Right renal pelvis (tissue), 4 donors: ENCODE measurements at places on chromosomes 4 and X. TPM values are rescaled to one million over a fixed set of nuclear protein-coding genes. Genes with fewer than 3 reads are reported as not detected.

Gene PYURF
- polyA plus RNA-seq = 114 TPM

Gene KLB
- polyA plus RNA-seq = 0.17 TPM

Gene SOWAHB
- 6.3 TPM for polyA plus RNA-seq

Gene ZNF718
- 16.1 TPM for polyA plus RNA-seq

Gene REELD1
- polyA plus RNA-seq = 0.11 TPM

Gene MCF2
- polyA plus RNA-seq = 0.75 TPM

Gene ITIH6
- 0.19 TPM for polyA plus RNA-seq

Gene CLDN22
- polyA plus RNA-seq = 0.56 TPM

Gene FGD1
- polyA plus RNA-seq = 18.7 TPM

Gene TMEM47
- polyA plus RNA-seq = 47.2 TPM

Gene PDLIM3
- polyA plus RNA-seq = 4.2 TPM

Gene GPR143
- polyA plus RNA-seq = 14.6 TPM

- DNase-seq = no peak
Measured at GRCh38 chr4:101471201-101471600, 123.9 kb upstream of the PPP3CA start.

- no peak for DNase-seq
Measured at GRCh38 chr4:77104791-77105540, 29.2 kb upstream of the CCNI start.

- no peak for DNase-seq
Measured at GRCh38 chr4:108793415-108793814, 30.6 kb upstream of the ETNPPL start.

DNA sequence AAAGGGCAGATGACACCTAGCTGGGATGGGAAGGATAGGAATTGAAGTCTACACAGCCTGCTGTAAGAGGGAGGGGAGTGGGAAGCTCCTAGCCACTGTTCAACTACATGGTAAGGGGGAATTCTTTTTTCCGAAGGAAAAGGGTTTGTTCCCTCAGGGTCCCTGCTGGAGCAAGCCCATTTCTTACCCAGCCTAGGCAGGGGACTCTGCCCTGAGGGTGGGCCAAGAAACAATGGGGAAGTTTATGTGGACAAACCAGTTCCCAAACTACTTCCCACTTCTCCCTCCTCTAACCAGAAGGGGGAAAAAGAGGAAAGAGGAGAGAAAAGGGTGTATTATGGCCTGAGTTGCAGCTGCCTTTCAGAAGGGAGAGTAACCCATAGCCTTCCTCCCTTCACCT is 13.5 kb upstream of the VSIG4 start:
- no peak for DNase-seq

- no peak for DNase-seq
Measured at GRCh38 chr4:128600410-128600809, 209.1 kb upstream of the JADE1 start.

GRCh38 chr4:108695062-108695461 is 44.7 kb downstream of the OSTC start:
- DNase-seq = no peak

DNA sequence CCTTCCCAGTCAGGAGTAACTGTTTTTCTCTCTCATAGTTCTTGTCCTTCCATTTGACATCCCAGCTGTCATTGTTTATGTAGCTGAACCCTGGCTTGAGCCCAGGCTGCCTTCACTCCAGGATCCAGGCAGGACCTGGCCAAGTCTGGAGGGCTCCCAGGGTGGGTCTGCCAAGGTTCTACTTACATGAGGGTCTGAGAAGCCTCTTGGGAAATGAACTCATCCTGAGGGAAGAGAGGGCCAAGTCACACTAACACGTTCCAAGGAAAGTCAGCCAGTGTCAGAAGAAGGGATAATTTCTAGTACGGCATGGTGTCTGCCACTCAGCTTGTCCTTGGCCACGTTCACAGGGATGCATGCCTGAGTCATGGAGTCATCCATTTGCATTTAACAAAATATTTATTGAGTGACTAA is 54.8 kb upstream of the SRD5A3 start:
- DNase-seq = no peak

DNA sequence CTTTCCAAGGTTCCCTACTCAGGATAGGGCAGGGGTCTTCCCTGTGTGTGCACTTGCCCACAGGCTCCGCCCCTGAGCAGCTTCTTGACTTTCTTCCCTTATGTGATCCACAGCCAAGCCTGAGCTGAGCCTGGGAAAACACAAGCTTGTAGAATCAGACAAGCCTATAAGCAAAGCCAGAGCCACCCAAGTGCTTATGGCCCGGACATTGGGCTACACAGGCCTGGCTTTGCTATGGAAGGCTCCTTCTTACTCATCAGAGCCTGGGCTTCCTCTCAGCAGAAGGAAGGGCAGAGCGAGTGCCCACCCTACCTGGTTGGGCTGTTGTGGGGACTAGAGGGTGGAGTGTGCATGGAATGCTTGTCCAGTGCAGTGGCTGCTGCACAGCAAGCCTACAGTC is 1.3 kb upstream of the TNIP2 start:
- DNase-seq = no peak

DNA sequence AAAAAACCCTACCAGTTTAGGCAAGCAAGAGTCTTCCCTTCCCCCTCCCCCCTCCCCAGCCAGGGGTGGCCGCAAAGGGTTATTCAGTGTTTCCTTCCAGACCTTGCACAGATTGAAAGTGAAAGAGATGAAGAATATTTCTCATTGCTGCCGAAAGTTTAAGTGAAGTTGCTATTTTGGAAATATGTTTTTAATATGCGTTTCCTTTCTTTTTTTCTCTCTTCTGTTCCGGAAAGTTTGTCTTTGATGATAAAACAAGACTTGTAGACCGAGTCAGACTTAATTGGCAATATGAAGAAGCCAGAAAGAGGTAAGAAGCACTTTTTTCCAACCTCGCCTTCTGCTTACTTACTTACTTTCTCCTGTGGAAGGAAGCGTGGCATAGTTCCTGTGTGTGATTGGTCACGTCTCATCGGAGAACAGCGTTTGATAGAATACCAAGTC is 58.5 kb upstream of the CLCN4 start:
- DNase-seq = no peak

DNA sequence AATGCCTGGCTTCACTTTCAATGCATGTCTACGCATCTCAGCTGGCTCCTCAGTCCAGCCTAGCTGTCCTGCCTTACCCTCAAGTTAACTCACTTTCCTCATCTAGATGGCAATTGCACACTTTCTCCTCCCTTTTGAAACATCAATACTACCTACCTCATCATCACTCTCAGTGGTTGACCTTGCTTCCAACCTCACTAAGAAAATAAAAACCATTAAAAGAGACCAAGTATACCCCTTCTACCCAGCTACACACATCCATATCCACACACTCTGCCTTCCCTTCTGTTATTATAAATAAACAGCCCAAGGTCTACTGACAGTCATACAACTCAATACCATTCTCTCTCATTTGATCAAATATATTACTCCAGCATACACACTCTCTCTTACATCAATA is 21.5 kb downstream of the SLC10A7 start:
- DNase-seq = no peak

DNA sequence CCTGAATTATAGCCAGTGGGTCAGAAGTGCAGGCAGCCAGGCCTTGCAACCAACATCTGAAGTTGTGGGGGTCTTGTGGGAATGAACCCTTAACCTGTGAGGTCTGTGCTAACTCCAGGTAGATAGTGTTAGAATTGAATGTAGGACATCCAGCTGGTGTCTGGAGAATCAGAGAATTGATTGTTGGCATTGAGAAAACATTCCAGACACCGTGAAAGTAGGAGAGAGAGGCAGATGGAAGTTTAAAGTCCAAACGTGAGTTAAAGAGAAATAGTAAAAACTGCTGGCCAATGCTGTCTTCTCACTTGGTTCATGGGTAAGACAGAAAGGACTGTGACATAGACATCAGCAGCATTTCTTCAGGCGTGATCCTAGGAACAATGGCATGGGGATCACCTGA is 27.7 kb downstream of the CASP3 start:
- DNase-seq = no peak

GRCh38 chrX:68498044-68498507 is 775 bp upstream of the YIPF6 start:
- no peak for DNase-seq

DNA sequence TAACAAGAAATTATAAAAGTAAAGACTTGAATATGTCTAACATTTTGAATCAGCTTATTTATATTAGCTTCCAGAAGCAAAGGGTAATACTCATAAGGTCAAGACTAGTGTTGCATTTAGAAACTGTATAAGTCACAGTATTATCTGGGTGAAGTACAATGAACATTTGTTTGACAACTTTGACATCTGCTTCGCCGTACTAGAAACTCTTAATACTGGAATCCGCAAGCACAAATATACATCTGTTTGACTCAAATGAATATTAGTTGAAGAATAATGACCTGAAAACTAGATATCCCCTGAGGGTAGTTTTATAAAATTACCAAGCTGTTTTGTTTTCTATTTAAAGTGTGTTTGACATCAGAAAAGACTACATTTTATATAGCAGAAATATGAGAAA is 135.4 kb upstream of the ATOH1 start:
- DNase-seq = no peak

DNA sequence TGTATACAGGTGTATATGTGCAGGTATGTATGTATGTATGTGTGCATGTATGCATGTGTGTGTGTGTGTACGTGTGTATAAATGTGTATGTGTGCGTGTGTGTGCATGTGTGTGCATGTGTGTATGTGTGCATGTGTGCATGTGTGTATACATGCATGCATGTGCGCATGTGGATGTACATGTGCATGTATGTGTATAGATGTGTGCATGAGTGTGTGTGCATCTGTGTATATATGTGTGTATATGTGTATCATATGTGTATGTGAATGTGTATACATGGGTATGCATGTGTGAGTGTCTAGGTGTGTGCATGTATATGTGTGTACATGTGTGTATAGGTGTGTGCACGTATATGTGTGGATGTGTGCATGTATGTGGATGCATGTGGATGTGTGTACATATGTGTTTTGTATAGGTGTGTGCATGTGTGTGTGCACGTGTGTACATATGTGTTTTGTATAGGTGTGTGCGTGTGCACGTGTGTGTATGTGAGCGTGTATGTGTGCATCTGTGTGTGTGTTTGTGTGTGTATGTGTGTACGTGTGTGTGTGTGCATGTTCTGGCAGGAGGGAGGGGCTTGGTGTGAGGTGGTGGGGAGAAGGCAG is 6.0 kb downstream of the BGN start:
- DNase-seq = no peak

- DNase-seq = peak; percentile 11
Measured at GRCh38 chrX:38654302-38654701, 93.0 kb downstream of the TSPAN7 start.

GRCh38 chr4:36399762-36400353 is 118.4 kb downstream of the DTHD1 start:
- DNase-seq = peak; percentile 1

GRCh38 chr4:41573502-41574001 is 35.6 kb downstream of the LIMCH1 start:
- DNase-seq = no peak

GRCh38 chrX:154397888-154398667 is at the start of gene RPL10:
Gene RPL10 (plus strand): TSS chrX:154398377. CDS start chrX:154398520, 143 bp downstream.
- DNase-seq = peak; percentile 82

GRCh38 chr4:24588216-24588954 is 4.0 kb upstream of the DHX15 start:
- DNase-seq = no peak

GRCh38 chr4:40722576-40723161 is 27.1 kb upstream of the NSUN7 start:
- DNase-seq = no peak

- no peak for DNase-seq
Measured at GRCh38 chr4:44017422-44017739, 431.2 kb downstream of the KCTD8 start.

GRCh38 chr4:5504486-5504885 is 203.9 kb downstream of the EVC2 start:
- DNase-seq = no peak

DNA sequence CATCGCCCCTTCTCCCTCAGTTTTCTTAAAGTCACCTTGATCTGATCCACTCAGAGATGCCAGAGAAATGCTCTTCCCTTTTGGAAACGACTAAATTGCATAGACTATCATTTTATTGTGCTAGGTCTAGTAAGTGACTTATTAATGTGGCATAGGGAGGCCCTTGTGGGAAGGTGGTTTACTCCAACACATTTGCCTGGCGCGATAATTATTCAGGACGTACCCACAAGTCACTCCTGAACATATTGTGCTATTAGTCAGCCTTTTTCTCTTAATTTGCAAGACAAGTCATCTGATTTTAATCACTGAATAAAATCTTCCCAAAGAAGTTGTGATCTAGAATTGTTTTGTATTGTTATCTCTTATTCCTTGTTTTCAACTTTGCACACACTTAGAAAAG is 7.6 kb downstream of the ENPEP start:
- DNase-seq = no peak

DNA sequence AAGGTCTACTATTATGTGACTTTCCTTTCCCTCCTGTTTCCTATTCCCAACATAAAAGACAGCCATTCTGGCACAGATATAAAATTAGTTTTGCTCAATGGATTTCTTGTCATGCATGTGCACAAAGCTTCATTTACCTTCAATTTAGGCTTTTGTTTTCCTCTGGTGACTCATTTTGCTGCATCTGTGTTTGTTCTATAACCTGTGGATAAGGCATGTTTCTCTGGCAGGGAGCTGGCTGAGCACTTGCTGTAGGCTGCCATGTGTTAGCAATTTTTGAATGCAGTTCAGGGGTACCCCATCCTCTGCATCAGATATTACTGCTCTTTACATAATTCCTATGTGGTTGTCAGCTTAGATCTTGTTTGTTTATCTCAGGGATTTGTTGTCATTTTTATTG is 202.8 kb upstream of the GRID2 start:
- DNase-seq = no peak

DNA sequence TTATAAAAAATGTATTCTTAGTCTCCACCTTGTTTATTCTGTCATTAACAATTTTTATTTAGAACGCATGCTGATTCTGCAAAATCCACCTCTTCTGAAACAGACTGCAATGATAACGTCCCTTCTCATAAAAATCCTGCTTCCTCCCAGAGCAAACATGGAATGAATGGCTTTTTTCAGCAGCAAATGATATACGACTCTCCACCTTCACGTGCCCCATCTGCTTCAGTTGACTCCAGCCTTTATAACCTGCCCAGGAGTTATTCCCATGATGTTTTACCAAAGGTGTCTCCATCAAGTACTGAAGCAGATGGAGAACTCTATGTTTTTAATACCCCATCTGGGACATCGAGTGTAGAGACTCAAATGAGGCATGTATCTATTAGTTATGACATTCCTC is 75.6 kb upstream of the SMARCA5 start:
- no peak for DNase-seq

GRCh38 chr4:17708992-17709762 is 72.2 kb downstream of the FAM184B start:
- DNase-seq = no peak

GRCh38 chrX:105515561-105515960 is 295.1 kb upstream of the TEX13A start:
- no peak for DNase-seq

DNA sequence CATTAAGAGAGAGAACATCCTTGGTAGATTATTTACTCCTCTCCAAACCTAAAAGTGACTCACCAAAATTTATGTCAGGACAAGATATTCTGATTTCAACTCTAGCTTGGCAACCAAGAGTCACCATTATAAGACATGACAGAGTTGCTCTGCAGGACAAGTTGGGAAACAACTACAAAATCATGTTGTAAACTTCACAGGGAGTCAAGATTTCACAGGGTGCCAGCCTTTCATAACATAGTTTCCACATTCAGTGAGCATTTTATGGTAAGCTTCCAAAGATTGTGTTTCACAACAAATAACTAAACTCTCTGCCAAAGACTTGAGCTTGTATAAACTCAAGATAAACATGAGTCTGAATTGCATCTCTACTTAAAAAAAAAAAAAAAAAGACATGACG is 121.0 kb upstream of the DIAPH2 start:
- no peak for DNase-seq
